ENCODE measurements at places on chromosomes 3 and 15.

GRCh38 chr3:75938921-75939320 is 153.6 kb upstream of the ZNF717 start:
- DNase-seq: no peak

DNA sequence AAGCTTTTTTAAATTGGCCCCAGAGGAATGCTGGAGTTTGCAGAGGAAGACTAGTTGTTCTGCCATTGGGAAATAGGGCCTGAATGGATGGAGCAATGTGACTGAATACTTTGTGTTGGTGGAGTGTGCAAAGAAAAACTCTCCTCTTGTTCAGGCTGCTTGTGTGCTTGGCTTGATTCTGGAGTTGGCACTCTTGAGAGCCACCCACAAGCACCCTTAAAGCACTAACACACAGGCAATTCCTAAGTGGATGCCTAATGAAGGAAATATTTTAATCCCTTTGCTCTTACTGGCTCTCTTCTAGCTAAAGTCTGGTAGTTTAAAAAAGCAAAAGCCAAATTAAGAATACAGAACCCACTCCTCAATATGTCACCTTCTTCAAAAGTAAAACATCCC is 304.4 kb upstream of the C2CD4B start:
- no peak for DNase-seq

GRCh38 chr3:189820365-189820720 is 189.2 kb downstream of the TP63 start:
- DNase-seq: no peak

- no peak for DNase-seq
These were observed 20.3 kb downstream of the STARD9 start for GRCh38 chr15:42595626-42596240.

GRCh38 chr3:157384491-157384890 is 52.2 kb upstream of the PTX3 start:
- DNase-seq: no peak

GRCh38 chr15:101172501-101173071 is 79.3 kb downstream of the CHSY1 start:
- no peak for DNase-seq

DNA sequence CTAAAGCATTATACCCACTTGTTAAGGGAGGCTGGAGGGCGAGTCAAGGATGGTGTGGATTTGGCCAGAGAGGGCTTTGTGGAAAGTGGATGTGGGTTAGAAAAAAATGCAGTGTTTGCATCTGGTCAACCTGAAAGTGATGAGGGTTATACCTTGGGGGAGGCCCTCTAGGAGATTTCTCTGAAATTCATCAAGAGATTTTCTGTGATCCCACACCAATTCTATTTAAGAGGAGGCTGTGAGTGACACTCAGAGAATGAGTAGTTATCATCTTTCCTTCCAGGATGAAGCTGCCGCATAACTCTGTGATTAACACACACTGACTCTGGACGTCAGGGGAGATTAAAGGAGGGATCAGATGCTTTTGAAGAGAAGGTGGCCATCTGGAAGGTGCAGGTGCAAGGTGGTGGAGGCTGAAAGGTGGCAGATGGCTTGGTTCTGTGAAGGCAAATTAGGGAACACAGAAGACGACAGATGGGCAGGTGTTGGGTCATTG is 54.8 kb downstream of the ANAPC13 start:
- no peak for DNase-seq

GRCh38 chr3:113084777-113085176 is 94.0 kb downstream of the GTPBP8 start:
- DNase-seq: no peak

DNA sequence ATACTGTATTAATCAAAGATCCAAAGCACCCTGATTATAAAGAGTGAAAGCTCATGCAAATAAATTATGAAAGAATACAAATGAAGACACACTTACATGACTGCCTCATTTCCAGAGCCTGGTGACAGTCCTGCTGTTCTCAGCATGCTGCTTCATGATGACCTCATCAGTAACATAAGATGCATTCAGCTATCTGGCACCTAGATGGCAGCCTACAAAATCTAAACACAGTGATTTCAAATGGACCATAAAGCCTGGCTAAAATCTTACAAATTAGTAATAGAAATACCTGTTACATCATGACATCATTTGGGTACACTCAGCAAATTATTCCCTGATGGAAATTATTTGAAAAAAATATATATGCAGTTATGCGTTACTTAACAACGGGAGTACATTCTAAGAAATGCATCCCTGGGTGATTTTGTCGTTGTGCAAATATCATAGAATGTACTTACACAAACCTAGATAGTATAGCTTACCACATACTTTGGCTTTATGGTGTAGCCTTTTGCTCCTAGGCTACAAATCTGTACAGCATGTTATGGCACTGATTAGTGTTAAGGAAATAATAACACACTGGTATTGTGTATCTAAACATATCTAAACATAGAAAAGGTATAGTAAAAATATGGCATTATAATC is 207.2 kb downstream of the EPHA3 start:
- DNase-seq: no peak

DNA sequence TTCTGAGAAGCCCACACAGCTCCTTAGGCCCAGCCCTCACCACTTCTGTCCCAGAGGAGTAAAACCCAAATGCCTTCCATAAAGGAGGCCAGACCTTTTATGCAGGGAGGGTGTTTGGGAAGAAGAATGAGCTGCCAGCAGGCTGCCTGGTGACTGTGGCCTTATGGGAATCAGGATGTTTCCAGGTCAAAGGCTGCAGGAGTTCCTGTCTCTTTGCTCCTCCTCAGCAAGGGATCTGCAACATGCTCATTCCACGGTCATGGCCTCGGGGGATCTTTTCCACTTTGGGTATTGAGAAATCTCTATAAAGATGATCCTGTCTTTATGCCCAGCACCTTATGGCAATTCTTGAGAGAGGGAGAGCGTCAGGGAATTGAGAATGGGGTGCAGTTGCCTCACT is 25.2 kb upstream of the MAGEF1 start:
- DNase-seq: no peak

DNA sequence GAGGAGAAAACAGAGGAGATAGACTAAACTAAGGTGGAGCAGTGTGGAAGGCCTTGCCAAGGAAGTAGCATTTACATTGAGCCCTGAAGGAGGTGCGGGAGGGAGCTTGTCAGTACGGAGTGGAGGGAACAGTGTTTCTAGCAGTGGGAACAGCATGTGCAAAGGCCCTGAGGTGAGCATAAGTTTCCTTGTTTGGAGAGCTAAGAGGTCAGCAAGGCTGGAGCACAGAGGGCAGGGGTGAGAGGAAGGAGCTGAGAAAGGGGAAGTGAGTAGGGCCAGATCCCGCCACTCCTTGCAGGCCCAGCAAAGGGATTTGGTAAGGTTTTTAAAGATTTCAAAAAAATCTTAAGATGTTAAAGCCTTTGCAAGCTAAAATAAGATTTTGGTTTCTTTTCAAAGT is 70.1 kb downstream of the HMCES start:
- DNase-seq: no peak

GRCh38 chr3:40387001-40387894 is at the start of gene ENTPD3:
ENTPD3 (plus strand) TSS chr3:40387184; CDS start chr3:40388058, 874 bp downstream.
- no peak for DNase-seq

DNA sequence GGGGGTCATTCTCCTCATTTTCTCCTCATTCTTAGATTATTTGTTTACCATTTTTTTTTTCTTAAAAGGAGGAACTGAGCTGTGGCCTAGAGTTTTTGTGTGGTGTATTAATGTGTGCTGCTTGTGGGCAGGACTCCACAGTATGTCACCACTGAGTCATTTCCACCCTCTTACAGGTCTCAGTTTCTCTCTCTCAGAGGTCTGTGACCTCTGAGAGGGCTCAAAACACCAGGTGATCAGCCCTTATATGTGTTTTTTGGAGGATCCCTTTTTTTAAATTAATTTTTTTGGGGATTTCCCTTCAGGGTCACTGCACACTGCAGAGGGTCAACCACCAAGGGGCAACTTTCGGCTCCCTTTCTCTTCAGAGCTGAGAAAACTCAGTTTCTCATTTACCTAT is 166.4 kb downstream of the SUCNR1 start:
- no peak for DNase-seq

GRCh38 chr15:74130155-74130848 is at the start of gene ISLR2:
ISLR2 (plus strand) TSS chr15:74130586; CDS start chr15:74132755, 2,169 bp downstream.
- no peak for DNase-seq

DNA sequence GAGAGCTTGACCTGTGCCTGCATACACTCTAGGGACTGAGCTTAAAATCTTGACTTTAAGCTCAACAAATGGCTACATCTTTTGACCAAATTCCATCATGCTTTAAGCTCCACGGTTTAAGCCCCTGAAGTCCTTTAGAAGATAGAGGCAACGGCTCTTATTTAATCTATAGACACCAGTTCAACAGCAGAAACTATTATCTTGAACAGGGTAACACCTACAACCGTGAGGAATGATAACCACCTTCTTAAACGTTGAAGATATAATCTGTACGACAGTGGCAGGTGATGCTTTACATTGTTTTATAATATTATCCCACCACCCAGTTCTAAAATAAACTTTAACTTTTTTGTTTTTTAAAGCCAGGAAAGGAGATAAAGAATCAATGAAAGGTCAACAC is 1007.8 kb downstream of the FHIT start:
- no peak for DNase-seq

DNA sequence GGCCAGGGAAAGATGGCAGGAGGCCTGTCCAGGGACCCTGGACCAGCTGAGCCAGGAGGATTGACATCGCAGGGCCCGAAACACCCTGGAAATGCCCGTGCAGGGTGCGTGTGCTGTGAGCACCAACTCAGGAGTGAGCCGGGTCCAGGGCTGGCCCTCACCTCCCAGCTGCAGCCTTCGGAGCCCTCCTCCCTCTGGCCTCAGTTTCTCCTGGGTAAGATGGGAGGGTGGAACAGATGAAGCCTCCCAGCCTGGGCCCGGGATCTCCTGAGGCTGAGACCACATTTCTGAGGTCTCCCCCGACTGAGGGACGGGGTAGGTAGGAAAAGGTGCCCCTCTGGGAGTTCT is 5.3 kb upstream of the CALML4 start:
- DNase-seq: no peak

DNA sequence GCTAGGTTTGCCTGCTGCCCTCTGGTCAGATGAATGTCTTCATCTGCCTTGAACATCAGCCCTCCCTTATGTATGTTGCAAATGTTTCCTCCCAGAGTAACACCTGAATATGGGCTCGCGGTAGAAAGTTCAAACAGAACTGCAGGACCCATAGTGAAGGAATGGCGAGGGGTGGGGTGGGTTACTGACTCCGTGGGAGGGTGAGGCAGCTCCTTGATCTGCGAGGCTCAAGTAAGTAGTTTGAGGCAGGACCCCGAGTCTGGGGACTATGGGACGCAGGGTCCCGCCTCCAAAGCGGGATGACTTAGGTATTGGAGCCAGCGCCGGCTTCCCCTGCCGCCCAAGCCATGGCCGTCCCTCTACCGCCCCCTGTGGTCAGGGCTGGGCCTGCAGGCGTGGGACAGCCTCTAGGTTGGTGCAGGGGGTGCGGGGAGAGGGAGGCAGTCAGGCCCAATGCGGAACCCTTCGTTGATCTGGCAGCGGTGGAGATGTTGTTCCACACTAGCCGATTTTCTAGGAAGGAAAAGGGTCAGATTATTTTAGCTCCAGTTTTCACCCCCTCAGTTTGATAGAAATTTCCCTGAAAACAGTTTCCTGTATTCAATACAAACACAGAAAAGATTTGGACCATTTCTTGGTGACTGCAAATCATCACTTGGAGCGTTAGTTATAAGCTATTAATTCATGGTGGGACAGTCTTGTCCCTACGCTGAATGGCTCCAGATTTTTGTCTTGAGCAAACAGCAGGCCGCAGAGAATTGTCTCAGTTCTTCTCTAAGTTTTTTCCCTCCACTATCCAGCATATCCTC is 72.3 kb downstream of the CORO2B start:
- peak; percentile 18 for DNase-seq

GRCh38 chr3:122714273-122714672 is 33.6 kb downstream of the PARP14 start:
- no peak for DNase-seq

DNA sequence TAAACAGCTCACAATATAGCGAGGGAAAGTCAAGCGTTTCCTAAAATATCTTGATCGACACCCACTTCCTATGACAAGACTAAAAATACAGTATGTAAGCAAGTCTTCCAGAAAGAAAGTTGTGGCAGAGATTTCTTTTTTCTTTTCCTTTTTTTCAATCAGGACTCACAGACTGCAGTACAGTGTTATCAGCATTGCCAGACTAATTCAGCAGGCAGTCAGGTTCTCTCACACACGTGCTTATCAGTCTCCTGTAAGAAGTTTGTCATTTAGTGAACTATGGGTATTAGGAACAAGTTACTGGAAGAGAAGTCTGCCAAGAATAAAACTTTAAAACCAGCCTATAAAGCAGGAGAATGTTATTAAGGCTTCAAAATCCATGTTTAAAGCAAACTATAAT is 32.8 kb upstream of the ZNF385D start:
- DNase-seq: no peak

GRCh38 chr3:98329392-98330124 is 24.1 kb upstream of the OR5K4 start:
- no peak for DNase-seq

- no peak for DNase-seq
These were observed 16.7 kb upstream of the TBL1XR1 start for GRCh38 chr3:177213801-177214535.

GRCh38 chr3:46097691-46098241 is 70.5 kb upstream of the XCR1 start:
- DNase-seq: no peak

DNA sequence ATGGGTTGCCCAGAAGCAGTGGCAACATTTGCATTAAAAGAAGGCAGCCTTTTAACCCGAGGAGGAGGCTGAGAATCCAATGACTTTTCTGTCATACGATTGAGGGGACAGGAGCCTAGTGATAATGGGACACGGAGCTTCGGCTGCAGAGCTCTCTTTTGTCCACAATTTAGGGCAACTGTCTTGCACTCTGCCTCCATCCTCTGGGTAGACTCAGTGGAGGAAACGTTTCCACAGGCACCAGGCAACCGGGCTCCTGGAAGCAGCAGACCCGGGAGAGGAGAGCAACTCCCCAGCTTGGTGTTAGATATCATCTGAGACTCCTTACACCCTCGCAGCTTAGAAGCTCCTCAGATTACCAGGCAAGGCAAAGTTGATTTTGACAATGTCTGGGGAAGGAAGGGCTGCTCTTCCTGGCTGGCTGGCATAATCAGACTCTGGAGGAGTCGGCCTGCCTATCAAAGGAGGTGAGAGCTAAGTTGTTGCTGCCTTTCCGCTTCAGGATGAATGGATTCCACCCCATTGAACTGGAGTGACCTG is 43.5 kb upstream of the RNU6-1 start:
- DNase-seq: no peak

GRCh38 chr3:36907911-36908646 is 36.8 kb downstream of the TRANK1 start:
- no peak for DNase-seq

- DNase-seq: no peak
These were observed 18.9 kb downstream of the WNT5A start for GRCh38 chr3:55468251-55468650.

DNA sequence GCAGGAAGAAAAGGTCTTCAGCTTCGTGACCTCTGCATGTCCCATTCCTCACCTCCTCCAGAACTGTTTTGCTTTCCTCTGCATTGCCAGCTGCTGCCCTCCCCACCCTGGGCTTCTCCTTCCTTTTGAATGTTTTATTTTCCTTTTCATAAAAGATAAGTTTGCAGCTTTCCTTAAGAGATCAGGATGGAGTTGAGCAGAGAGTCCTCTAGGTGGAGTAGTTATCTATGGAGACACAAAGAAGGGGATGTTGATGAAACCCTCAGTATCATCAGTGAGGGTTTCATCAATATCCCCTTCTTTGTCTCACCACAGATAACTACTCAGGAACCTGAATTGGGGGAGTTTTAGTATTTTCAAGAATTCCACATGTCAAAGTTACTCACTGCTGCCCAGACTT is 19.0 kb upstream of the SLC25A36 start:
- no peak for DNase-seq

GRCh38 chr3:83823095-83823494 is 1135.7 kb upstream of the CADM2 start:
- no peak for DNase-seq
